ENCODE measurements at places on chromosomes 4 and X.

- no peak for DNase-seq
These were observed 90.2 kb upstream of the SOD3 start for GRCh38 chr4:24705016-24705753.

DNA sequence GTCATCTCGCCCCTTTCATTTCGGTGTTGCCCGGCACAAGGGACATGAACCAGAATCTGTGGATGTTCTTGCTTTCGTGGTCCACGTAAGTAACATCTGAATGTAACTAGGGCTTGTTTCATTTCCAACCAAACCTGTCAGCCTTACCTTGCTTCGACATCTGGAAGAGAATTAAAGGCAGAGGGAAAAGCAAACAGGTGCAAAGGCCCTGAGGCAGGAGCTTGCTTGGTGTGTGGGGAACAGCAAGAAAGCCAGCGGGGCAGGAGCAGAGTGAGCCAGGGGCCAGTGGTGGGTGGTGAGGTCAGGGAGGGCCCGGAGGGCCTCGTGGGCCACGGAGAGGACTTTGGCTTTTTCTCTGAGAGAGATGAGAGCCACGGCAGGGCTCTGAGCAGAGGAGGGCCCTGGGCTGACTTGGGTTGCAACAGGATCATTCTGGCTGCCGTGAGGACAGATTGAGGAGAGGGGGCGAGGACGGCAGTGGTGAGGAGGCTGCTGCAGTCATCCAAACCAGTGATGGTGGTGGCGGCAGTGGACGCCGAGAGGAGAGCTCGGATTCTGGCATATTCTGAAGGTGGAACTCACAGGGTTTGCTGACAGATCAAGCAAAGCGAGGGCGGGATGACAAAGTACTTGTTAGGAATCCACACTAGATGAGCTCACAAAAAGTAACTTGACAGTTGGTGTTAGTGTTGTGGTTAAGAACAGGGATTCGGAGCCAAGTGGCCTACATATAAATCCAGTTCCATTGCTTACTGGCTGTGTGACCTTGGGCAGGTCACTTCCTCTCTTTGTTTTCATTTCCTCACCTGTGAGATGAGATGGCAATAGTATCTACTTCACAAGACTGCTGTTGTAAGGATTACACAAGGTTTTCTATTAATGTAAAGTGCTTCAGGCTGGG is 6.8 kb upstream of the WDR13 start:
- no peak for DNase-seq

DNA sequence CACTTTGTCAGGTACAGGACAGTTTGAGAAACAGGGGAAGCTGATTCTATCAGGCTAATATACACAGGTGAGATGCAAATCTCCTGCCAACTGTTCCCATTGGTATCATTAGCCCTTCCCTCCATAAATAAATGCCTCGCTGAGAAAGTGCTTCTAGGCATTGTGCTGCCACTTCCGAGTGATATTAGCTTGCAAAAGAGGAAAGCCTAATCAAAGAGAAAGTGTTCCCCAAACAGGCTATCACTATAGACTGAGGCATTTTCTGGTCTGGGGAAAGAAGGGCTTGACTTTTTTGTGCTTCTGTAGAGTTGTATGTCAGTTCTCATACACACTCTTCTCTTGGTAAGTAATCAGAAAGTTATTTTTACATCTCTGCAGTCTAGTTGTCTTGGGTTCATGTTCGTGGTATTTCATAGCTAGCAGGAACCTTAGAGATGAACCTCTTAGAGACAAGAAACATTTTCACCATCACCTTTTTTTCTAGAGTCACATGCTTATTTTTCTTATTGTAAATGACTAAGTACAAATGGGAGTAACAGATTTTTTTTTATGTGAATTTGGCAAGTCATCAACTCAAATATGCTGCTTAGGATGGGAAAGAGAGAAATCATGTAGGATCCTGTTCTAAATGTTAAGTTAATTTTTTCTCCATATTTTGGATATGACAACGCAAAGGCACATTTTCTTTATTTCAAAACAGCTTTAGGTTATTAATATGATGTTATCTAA is 1009.8 kb downstream of the ADGRL3 start:
- DNase-seq = no peak

GRCh38 chr4:159446266-159446976 is 343.5 kb downstream of the RAPGEF2 start:
- peak; percentile 82 for DNase-seq

GRCh38 chr4:15695240-15695699 is 7.6 kb upstream of the BST1 start:
- peak; percentile 98 for DNase-seq

DNA sequence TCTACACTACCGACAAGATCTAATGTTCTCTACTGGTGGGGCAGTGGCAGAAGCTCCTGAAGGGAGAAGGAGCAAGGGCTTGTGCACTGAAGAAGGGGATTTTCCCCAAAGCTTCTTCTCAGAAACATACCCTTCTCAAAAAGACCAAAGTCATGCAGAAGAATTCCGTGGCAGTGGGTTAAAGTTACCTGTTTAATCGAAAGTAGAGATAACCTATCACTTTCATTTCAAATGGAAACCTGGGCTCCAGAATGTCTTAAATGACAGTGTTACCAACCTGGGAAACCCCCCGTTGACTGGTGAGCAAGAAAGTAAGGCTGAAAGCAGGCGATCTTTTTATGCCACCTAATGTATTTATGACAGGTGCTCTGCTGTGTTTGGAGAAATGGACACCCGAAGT is 92.5 kb upstream of the TEX13D start:
- DNase-seq = no peak

DNA sequence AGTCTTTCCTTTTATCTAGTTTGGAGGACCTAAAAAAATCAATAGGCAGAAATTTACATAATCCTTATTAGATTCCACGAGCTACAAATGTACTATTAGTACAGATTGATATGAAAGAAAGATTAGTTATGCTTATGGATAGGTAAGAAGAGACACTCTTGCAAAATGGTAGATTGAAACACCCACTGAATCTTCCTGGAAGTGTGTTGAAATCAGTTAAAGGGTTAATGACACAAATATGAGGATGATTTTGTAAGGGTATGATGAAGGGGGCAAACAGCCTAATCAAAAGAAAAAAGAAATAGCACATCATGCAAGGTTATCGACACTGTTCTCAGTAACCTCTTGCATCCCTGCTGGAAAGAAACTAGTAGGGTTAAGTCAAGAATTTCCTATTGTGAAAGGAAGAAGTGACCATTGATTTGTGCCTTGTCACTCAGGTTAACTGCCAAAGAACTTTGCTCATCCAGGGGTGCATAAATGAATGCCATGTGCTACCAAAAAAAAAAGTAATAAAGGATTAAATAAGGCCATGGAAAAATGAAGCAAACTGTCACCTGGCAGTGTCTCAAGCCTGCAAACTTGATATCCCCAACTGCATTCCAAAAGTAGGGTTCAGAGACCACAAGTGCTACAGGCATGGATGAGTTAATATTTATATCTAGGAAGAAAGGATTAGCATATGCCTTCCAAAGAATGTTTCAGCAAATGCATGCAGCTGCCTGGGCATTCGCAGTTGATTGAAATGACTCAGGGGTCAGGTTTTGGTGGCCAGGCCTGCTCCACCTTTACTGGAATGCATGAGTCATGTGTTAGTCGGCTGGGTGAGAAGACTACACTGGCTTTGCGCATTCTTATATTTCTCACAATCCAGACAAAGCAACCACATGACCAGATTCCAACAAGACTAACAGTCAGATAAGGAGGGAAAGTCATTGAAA is 78.3 kb upstream of the ATXN3L start:
- peak; percentile 100 for DNase-seq

GRCh38 chr4:109560687-109561461 is 828 bp downstream of the MCUB start:
- DNase-seq = peak; percentile 85

- no peak for DNase-seq
These were observed 147.5 kb upstream of the SMIM31 start for GRCh38 chr4:164606478-164606877.

DNA sequence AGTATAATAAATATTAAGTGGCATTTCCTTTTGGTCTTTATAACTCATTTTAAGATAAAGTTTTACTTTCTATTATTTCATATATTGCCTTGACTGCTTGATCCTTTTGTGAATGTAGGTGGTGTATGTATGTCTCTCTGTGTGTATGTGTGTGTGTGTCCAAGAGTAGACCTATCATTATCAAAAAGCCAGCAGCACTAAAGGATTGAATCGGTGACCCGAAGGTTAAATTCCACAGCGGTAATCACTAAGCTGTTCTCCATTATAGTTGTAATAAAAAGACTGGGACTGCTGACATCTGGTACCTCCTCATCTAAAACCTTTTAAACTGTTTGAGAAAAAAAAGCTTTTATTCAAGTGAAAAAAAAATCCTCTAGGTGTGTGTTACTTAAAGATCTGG is 1014.8 kb downstream of the PCDH7 start:
- DNase-seq = no peak

- DNase-seq = peak; percentile 60
These were observed 56.3 kb downstream of the ZAR1 start for GRCh38 chr4:48546336-48546735.

GRCh38 chr4:99763635-99764101 is 53.0 kb upstream of the DAPP1 start:
- peak; percentile 96 for DNase-seq

DNA sequence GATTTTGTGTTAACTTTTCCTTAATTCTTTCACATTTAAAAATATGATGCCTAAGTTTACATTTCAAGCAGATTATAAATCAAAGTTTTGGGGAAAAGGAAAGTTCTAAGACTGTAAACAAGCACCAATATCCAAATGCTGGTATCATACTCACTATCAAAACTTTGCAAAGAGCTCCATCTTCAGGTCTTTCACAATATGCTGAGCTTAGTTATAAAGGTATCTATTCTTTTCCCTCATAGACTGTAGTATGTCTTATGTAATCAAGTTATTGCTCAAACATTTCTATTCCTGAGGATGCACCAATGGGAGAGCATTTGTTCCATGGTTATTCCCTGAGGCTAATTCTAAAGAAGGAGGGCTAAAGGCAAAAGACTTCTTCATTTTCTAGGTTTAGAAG is 207.9 kb upstream of the FAM241A start:
- peak; percentile 59 for DNase-seq

- DNase-seq = peak; percentile 58
These were observed 31.7 kb downstream of the GAB3 start for GRCh38 chrX:154719132-154719675.

DNA sequence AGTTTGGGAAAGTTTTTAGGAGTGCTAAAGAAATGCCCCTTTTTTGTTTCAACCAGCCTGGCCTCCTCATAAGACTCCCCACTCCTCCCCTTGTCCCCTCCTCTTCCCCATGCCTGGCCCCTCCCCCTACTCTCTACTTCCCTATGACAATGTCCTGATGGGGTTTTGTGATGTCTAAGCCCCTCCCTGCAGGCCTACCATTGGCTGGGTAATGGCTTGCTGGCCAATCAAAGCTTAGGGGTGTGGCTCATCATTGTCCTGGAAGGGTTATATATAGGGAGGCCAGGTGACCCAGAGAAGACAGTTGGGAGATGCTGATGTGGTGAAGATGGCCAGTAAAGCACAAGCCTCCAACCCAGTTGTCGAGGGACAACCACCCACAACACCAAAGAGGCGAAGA is 48.2 kb upstream of the PASD1 start:
- DNase-seq = no peak

- DNase-seq = peak; percentile 59
These were observed 27.9 kb downstream of the TSC22D3 start for GRCh38 chrX:107747596-107748161.

GRCh38 chr4:141275834-141276233 is 55.1 kb downstream of the ZNF330 start:
- DNase-seq = peak; percentile 92

- DNase-seq = no peak
These were observed 43.0 kb upstream of the TEX13D start for GRCh38 chrX:124289443-124289842.

DNA sequence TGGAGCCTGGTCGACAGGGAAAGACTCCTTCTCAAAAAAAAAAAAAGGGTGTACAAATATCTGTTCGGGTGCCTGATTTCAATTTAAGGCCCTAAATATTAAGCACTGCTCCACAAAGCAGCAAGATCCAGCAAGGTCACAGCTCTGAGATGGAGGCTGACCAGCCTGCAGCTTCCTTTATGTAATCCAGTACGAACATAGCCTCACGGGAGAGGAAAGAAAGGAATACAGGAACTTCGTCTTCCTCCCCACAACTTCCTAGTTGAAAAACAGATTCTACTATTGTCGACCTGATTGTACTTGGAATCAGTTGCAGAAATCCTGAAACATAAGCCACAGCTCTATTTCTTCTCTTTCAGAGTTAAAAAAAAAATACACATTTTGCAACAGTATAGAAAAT is 53.5 kb upstream of the TBC1D9 start:
- no peak for DNase-seq

GRCh38 chr4:125639182-125639621 is 324.4 kb downstream of the FAT4 start:
- peak; percentile 21 for DNase-seq

- no peak for DNase-seq
These were observed 99.3 kb downstream of the TEX11 start for GRCh38 chrX:70808942-70809940.

- DNase-seq = no peak
These were observed 131.2 kb upstream of the SMARCAD1 start for GRCh38 chr4:94076498-94076897.

DNA sequence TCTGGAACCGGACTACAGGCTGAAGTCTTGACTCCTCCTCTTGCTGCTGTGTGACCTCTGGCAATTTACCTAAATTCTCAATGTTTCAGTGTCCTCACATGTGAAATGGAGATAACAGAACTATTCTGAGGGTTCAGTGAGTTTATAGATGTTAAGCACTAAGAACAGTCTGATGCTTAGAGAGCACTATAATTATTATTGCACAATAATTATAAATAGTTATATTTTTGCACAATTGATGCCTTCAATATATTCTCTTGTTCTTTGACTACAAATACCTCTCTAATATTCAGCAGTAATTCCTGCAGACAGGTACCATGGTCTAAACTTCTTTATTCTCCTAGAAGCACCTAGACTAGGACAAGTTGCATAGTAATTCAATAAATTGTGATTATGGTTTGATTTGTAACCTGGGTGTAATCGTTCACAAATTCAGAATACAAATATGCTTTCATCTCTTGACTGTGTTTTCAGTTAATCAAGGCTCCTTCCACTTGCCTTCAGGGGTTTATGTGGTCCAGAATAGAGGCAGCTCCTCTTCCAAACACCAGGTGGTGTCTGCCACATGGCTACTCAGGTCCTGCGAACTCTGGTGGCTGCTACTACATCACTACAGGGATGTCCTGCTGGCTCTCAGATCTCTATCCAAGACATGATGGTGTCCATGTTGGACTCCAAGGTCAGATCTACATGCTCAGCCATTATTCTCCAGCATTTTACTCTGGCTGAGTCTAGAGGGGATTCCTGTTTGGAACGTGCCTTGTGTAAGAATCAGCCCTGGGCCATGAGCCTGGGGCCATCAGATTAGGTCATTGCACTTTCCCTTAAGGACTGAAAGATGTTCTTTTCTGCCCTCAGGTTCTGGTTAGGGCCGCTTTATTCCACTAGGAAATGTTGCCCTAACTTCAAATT is 103.4 kb downstream of the QRFPR start:
- DNase-seq = no peak

GRCh38 chr4:110631584-110632505 is 9.0 kb upstream of the PITX2 start:
- peak; percentile 89 for DNase-seq

- DNase-seq = no peak
These were observed 137.7 kb upstream of the ADAMTS3 start for GRCh38 chr4:72706684-72707083.
